ENCODE measurements at places on chromosomes 6 and 20.

- DNase-seq, result peak; percentile 28
These were observed 674 bp downstream of the NRSN1 start for GRCh38 chr6:24126586-24127192.

GRCh38 chr6:151379933-151380847 lies 11.2 kb downstream of the ZBTB2 start:
- DNase-seq, result no peak

- no peak for DNase-seq
These were observed 7.4 kb upstream of the C20orf144 start for GRCh38 chr20:33654680-33655161.

GRCh38 chr6:168388641-168389633 lies 52.0 kb upstream of the SMOC2 start:
- no peak for DNase-seq

DNA sequence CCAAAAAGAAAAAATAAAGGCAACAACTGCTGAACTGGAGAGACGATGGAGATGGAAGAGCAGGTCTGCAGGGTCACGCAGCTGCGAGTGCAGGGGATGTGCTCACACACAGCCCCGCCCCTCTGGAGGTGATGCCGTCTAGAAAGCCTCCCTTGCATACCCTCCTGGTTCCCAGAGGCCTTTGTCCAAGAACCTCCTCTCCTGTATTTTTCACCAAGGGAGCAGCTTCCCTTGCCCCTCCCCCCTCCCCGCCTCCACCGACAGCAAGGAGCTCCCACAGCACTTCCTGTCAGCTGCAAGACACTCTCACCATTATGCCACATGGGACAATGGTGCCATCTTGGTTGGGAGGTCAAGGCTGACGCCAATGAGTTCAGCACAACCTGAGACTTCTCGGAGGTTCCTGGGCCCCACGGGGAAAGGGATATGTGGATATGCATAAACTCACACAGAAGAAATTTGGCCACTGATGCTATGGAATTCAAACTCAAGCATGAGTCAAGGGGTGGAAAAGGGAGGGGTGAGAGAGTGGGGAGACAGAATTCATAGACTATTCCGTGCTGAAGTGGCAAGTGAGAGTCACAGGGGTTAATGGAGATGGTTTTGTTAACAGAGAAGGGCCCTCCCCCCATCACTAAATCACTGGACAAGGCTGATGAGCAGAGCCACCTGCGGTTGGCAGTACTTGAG lies 132.9 kb downstream of the SCML4 start:
- peak; percentile 77 for DNase-seq

DNA sequence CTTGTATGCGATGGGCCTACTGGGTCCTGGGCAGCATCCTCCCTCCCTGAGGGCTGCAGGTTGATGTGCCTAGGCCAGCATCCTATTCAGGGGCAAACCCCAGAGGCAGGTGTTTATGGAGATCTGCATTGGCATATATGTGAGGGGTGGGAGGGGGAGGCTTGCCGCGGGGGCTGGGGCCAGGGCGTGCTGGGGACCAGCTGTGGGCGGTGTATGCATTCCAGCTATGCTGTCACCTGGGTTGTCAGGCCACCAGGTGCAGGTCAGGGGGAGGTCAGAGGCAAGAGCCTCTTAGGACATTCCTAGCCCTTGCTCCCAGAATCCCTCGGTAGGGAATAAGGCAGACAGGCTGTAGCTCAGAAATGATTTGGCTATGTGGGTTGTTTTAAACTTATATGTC lies 11.9 kb downstream of the FOXA2 start:
- no peak for DNase-seq

DNA sequence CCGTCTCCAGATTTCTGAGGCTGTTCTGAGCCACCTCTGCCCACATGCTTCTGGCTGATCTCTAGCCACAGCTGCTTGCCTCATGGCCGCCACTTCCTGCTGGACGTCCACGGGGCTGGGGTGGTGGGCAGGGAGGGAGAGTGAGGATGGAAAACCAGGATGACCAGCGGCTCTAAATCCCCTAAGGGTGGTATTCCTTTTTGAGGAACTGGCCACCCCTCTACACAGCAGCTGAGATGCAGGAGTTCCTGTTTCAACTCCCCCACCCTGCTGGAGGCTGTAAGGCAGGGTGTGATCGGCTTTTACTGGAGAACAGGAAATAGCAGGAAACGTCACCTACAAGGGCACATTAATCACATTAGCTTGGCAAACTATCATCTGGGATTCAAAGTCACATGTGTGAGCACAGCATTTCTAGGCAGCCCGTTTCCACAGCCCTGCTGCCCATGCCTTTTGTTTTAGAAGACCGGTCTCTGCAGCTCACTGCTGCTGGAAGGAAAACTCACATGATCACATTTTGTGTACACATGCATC lies 181.6 kb upstream of the ECI2 start:
- DNase-seq, result peak; percentile 92

GRCh38 chr6:146851837-146852236 lies 253.1 kb downstream of the ADGB start:
- DNase-seq, result peak; percentile 90

DNA sequence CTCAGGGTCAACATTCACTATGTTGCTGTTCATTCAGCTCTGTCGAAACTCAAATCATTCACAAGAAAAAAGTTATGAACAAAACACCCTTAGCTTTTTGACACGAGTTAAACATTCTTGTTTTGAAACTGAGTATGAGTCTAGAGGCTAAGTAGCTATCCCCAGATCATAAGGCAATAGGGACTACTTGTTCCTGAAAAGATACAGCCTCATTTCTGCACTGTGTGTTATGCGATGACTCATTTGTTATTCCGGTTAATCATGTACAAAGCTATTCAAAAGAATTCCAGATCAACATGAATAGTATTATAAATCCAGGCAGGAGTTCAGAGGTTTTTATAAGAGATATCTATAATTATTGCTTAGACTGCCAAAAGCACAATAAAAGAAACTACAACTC lies 908.0 kb downstream of the QKI start:
- peak; percentile 24 for DNase-seq

- DNase-seq, result peak; percentile 37
These were observed 130.6 kb upstream of the C6orf118 start for GRCh38 chr6:165439928-165440554.

DNA sequence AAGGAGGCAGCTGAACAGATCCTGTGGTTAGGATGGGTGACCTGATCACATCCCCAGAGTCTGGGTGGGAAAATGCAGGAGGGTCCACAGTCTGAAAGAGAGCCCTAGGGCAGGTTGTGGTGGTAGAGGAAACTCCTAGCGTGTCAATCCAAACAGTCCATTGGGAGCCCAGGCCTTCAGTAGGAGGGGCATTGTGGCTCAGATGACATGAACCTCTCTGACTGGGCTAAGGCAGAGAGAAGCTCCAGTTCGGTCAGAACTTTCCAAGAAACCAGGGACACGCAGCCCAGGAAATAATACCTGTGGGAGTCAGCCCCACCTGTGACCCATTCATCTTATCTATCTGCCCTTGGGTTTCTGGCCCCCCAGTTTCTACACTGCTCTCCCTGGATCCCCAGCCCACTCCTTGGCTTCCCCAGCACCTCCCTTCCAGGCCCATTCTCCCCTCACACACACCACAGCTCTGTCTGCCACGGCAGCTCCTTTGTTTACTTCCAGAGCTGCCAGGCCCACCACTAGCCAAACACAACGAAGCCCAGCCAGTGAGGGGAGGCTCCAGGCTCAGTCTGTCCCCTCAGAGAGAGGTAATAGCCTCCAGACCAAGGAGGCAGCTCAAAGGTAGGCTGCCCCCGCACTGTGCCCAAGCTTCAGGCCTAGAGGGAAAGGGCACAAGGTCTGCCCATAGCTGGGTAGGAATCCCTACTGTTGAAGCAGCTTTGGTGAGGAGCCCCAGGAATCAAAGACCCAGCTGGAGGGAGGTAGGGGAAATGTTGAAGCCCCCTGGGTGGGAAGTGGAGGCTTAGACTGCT lies 6.2 kb downstream of the GDF5 start:
- DNase-seq, result no peak

- no peak for DNase-seq
These were observed 86.7 kb upstream of the LAMP5 start for GRCh38 chr20:9427430-9428291.

- DNase-seq, result peak; percentile 79
These were observed 695 bp upstream of the TGIF2 start for GRCh38 chr20:36572701-36573102.

- no peak for DNase-seq
These were observed 9.9 kb upstream of the KIF25 start for GRCh38 chr6:167987396-167988153.

DNA sequence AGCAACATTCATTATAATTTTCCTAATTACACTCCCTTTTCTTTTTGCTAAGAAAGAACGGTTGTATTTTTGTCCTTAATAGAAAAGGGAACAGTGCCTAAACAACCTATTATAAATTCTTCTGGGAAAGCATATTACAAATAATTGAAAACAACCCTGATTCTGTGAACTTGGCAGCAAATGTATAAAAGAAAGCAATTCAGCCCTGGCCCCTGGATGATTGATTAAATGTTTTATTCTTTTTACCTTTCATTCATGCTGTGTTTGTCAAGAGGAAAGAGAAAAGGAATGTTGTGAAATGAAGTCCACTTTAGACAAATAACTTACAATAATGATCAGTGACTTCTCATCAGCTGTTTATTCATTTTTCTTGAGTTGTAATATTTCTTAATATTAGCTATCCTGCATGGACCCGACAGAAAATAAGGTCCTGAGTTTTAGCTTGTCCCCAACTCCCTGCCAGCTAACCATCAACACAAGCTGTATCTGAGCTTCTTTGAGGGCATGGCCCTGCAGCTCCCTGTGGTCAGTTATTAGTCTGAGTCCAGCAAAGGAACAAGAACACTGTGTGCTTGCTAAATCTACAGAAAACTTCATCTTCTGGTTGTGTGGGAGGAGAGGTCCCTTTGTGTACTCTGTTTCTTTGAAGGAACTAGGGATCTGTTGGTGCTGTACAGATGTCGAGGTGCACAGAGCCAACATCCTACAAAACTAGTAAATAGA lies 248.2 kb downstream of the LAMA2 start:
- DNase-seq, result no peak

DNA sequence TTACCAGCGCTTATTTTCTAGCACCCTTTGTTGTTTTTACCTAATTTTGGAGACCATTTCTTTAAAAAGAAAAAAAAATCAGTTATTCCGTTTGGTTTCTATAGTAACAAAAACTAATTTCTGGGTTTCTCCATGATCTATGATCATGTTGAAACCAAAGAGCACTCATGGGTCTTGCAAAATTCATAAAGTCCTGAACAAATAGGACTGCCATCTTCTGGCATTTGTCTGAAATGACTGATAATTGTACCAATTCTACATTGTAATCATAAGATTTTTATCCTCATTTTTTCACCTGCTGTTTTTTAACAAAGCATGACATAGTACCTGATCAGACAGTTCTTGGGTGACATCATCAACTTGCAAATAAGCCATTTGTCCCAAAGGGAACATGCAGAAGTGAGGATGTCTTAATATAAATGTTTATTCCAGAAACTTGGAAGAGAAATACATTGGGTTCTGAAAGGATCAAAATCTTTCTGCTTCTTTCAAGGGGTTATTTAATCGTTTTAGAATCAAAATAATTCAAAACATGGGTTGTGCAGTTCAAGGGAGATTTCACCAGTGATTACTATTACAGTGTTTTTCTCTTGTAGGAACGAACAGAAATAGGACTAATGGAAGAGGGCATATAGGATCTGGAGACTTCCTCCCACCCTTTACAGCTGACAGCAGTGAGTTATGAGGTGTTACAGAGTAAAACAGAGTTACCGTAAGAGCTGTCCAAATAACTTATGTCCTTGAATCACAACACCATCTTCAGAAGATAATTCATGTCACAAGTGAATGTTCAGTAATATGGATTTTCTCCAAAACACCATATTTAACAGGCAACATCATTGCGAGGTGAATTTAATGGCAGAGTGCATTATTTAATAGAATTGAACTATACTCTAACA lies 87.1 kb upstream of the GJE1 start:
- peak; percentile 66 for DNase-seq

- DNase-seq, result peak; percentile 42
These were observed 36.6 kb upstream of the HDAC2 start for GRCh38 chr6:114007516-114007915.

GRCh38 chr6:6987749-6988148 lies 120.0 kb upstream of the RREB1 start:
- DNase-seq, result no peak
